PC-3 (cell line): ENCODE measurements at places on chromosomes 1 and 21.

DNA sequence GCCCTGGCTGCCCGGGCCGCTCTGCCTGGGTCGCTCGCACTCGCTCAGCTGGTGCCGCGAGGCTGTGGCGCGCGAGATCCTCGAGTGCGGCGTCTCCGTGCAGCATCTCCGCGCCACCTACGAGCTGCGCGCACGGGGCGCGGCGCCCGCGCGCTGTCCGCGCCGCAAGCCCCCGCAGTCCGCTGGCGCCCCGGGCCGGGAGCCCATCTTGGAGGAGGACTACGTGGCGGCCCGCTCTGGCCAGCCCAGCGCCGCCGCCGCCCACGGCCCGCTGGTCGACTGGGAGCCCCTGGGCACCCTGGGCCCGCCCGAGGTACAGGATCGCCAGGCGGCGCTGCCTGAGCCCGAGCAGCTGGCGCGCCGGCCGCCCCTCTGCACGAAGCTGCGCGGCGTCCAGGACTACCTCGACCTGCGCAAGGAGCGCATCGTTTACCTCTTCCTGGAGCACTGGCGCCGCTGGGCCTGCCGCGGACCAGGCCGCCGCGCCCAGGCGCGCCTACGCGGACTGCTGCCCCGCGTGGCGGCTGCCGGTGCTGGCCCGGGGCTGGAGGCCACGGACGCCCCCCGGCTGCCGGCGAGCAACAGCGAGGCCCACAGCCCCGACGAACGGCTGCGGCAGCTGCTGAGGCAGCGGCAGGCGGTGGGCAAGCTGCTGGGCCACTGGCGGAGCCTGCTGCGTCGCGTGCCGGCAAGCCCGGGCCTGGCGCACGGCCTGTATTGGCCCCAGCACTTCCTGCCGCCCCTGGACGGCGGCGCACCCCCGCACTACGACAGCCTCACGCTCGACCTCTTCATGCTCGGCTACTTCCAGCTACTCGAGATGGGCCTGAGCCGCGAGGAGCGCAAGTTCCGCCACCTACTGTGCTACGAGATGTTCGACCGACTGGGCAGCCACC is 10.9 kb downstream of the TNFRSF25 start:
- no peak for DNase-seq
- no peaks in the 10 kb centered on the region for H3K36me3 ChIP-seq
- no peak overlapping the region for H3K27ac ChIP-seq
- no peak overlapping the region for H3K4me3 ChIP-seq
- peaks cover 15% of the 10 kb centered on the region for H3K27me3 ChIP-seq

GRCh38 chr1:203999618-204000017 is 73.3 kb upstream of the SOX13 start:
- no peak overlapping the region for H3K4me3 ChIP-seq
- no peaks in the 10 kb centered on the region for H3K27me3 ChIP-seq
- H3K27ac ChIP-seq = no peak overlapping the region
- H3K4me1 ChIP-seq = peaks cover 11% of the 10 kb centered on the region
- DNase-seq = no peak

- no peak overlapping the region for H3K4me3 ChIP-seq
- H3K36me3 ChIP-seq = no peaks in the 10 kb centered on the region
- no peaks in the 10 kb centered on the region for H3K27me3 ChIP-seq
These were observed 95.1 kb upstream of the KRTAP19-8 start for GRCh38 chr21:31133243-31133830.

GRCh38 chr1:225182716-225183115 is 245.1 kb downstream of the LBR start:
- no peaks in the 10 kb centered on the region for H3K4me1 ChIP-seq
- peaks cover 6% of the 10 kb centered on the region; the same call in 1 of the 2 replicates for H3K36me3 ChIP-seq
- no peaks in the 10 kb centered on the region for H3K27me3 ChIP-seq
- no peak overlapping the region for H3K27ac ChIP-seq

- peaks cover 7% of the 10 kb centered on the region; the same call in 1 of the 2 replicates for H3K27me3 ChIP-seq
- H3K4me1 ChIP-seq = peaks cover 18% of the 10 kb centered on the region
- no peak overlapping the region for H3K4me3 ChIP-seq
- no peaks in the 10 kb centered on the region for H3K36me3 ChIP-seq
- H3K27ac ChIP-seq = no peak overlapping the region
These were observed 24.0 kb upstream of the CDK18 start for GRCh38 chr1:205480349-205480985.

- no peaks in the 10 kb centered on the region for H3K27me3 ChIP-seq
- H3K4me3 ChIP-seq = no peak overlapping the region
- DNase-seq = peak; percentile 24
- no peak overlapping the region for H3K27ac ChIP-seq
- no peaks in the 10 kb centered on the region for H3K4me1 ChIP-seq
These were observed 33.9 kb downstream of the COQ8A start for GRCh38 chr1:226973898-226974543.

GRCh38 chr1:234612352-234613127 is 2.6 kb upstream of the IRF2BP2 start:
- H3K27ac ChIP-seq = peak overlapping the region; percentile 97
- peaks cover 40% of the 10 kb centered on the region for H3K4me1 ChIP-seq
- H3K27me3 ChIP-seq = no peaks in the 10 kb centered on the region
- H3K4me3 ChIP-seq = peak overlapping the region; percentile 52
- H3K36me3 ChIP-seq = peaks cover 7% of the 10 kb centered on the region

DNA sequence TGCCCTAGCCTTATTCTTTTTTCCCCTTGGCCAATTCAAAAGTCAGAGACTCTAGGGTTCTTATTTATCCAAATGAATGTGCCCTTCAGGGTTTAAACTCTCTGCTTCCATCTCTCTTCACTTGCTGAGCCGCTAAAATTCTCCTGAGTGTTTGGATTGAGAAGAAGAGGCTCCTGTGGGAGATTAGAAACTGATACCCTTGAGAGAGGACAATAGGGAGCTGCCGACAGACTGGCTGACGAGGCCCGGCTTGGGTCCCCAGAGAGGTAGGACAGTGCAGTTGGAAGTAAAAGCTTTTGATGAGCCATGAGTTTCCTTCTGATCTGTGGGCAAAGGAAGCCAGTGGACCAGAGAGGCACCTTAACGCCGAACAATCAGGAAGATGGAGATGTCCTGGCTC is 41.3 kb upstream of the UBE2U start:
- H3K36me3 ChIP-seq = no peaks in the 10 kb centered on the region
- DNase-seq = no peak
- no peak overlapping the region for H3K4me3 ChIP-seq
- no peaks in the 10 kb centered on the region for H3K27me3 ChIP-seq

GRCh38 chr21:26845759-26846035 is 488 bp upstream of the ADAMTS1 start:
- no peaks in the 10 kb centered on the region for H3K27me3 ChIP-seq
- peak overlapping the region; percentile 78 for H3K4me3 ChIP-seq
- peak overlapping the region; percentile 40 for H3K27ac ChIP-seq

DNA sequence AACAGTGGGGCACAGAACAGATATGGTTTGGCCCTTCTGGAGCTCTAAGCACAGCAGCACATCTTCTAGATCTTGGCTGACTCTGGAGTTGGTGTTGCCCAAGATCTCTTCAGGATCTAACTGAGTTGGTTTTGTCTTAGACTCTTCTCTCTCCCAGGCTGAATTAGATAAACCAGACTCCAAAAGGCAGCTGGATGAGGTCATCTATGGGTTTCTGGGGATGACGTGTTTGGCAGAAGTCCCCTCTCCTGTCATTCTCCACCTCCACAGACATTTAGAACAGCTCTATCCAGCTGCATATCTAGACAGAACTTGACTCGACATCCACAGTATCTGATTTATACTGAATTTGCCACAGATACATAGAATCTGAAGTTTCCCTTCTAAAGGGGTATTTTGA is 75.3 kb downstream of the ST6GALNAC5 start:
- H3K36me3 ChIP-seq = no peaks in the 10 kb centered on the region
- DNase-seq = no peak
- H3K4me1 ChIP-seq = no peaks in the 10 kb centered on the region
- H3K27ac ChIP-seq = no peak overlapping the region
- H3K27me3 ChIP-seq = no peaks in the 10 kb centered on the region

- no peak overlapping the region for H3K27ac ChIP-seq
- no peaks in the 10 kb centered on the region for H3K36me3 ChIP-seq
- DNase-seq = no peak
- no peaks in the 10 kb centered on the region for H3K27me3 ChIP-seq
These were observed 19.3 kb upstream of the UMODL1 start for GRCh38 chr21:42051788-42052187.

GRCh38 chr1:162536511-162536910 is 25.0 kb upstream of the UAP1 start:
- no peak overlapping the region for H3K27ac ChIP-seq
- DNase-seq = peak; percentile 57
- H3K4me3 ChIP-seq = no peak overlapping the region
- H3K4me1 ChIP-seq = peaks cover 43% of the 10 kb centered on the region

DNA sequence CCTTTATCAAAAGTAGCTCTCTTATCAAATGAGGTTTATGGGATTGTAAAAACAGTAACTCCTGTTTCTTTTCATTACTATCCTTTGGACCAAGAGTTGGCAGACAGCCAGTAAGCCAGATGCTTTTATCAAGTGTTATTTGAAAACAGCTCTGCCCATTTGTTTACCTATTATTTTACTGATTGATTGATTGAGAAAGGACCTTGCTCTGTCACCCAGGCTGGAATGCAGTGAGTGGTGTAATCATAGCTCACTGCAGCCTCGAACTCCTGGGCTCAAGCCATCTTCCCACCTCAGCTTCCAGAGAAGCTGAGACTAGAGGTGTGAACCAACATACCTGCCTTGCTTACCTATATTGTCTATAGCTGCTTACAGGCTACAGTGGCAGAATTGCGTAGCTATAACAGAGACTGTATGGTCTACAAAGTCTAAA is 3.6 kb downstream of the PRKAB2 start:
- peak overlapping the region; percentile 78 for H3K27ac ChIP-seq
- DNase-seq = peak; percentile 53
- H3K4me3 ChIP-seq = peak overlapping the region; percentile 86; the same call in 1 of the 2 replicates
- peaks cover 56% of the 10 kb centered on the region for H3K4me1 ChIP-seq
- H3K36me3 ChIP-seq = peaks cover 19% of the 10 kb centered on the region

GRCh38 chr1:92791487-92792066 is 6.7 kb upstream of the EVI5 start:
- no peaks in the 10 kb centered on the region for H3K4me1 ChIP-seq
- no peaks in the 10 kb centered on the region for H3K36me3 ChIP-seq
- no peak overlapping the region for H3K27ac ChIP-seq
- no peaks in the 10 kb centered on the region for H3K27me3 ChIP-seq
- no peak overlapping the region for H3K4me3 ChIP-seq

GRCh38 chr1:52659356-52659755 is 26.4 kb downstream of the SHISAL2A start:
- H3K4me1 ChIP-seq = peaks cover 28% of the 10 kb centered on the region
- peak overlapping the region; percentile 72 for H3K27ac ChIP-seq
- H3K36me3 ChIP-seq = no peaks in the 10 kb centered on the region
- H3K27me3 ChIP-seq = no peaks in the 10 kb centered on the region
- H3K4me3 ChIP-seq = no peak overlapping the region
- DNase-seq = peak; percentile 86

- H3K27ac ChIP-seq = peak overlapping the region; percentile 73
- DNase-seq = peak; percentile 34
- H3K4me1 ChIP-seq = peaks cover 11% of the 10 kb centered on the region; the same call in 1 of the 2 replicates
- peak overlapping the region; percentile 88 for H3K4me3 ChIP-seq
- peaks cover 7% of the 10 kb centered on the region; the same call in 1 of the 2 replicates for H3K36me3 ChIP-seq
These were observed 334 bp downstream of the CTH start for GRCh38 chr1:70411360-70411844.

DNA sequence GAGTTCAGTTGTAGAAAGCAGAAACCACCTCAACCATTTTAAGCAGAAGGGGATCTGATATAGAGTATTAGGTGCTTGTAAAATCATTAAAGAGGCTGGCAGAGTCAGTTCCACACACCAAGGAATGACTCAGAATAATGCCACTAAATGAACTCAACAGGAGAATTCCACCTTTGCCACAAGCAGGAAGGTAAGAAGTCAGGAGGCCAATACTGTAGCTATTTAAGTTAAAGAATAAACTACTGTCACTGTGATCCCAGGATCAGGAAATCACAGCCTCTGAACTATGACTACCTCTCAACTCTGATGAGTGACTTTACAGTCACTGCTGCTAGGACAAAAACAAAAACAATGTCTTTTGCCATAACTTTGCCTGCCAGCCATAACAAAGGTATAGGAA is 52.5 kb upstream of the PRMT6 start:
- H3K27ac ChIP-seq = no peak overlapping the region
- no peak overlapping the region for H3K4me3 ChIP-seq
- DNase-seq = peak; percentile 13
- H3K36me3 ChIP-seq = no peaks in the 10 kb centered on the region

DNA sequence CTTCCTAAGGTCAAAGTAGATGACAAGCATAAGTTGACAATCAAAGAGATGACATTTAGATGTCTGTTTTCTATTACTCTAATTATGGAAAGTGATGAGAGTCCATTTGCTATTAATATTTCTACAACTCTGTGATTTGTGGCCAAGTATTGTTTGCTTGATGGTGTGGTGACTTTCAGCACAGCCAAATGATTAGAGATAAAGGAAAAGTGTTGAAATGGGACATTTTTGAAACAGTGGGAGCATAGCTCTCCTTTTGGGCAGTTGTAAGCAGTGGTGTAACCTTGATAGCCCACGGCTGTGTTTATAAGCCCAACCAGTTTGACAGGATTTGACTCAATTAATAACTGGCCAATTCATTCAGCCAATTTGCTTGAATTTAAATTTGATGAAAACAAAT is 31.6 kb downstream of the ZC3H11B start:
- H3K36me3 ChIP-seq = no peaks in the 10 kb centered on the region
- no peak overlapping the region for H3K4me3 ChIP-seq
- peaks cover 37% of the 10 kb centered on the region for H3K4me1 ChIP-seq

- no peaks in the 10 kb centered on the region for H3K27me3 ChIP-seq
- H3K4me3 ChIP-seq = no peak overlapping the region
- H3K36me3 ChIP-seq = no peaks in the 10 kb centered on the region
- no peak overlapping the region for H3K27ac ChIP-seq
These were observed 863 bp upstream of the PTPRC start for GRCh38 chr1:198637916-198638437.

GRCh38 chr21:41933313-41934079 is 20.3 kb downstream of the C2CD2 start:
- DNase-seq = peak; percentile 85
- peak overlapping the region; percentile 63 for H3K4me3 ChIP-seq
- H3K27ac ChIP-seq = peak overlapping the region; percentile 90
- H3K36me3 ChIP-seq = peaks cover 8% of the 10 kb centered on the region; the same call in 1 of the 2 replicates

- no peak overlapping the region for H3K4me3 ChIP-seq
- H3K27ac ChIP-seq = peak overlapping the region; percentile 90
- peaks cover 86% of the 10 kb centered on the region for H3K4me1 ChIP-seq
- H3K36me3 ChIP-seq = no peaks in the 10 kb centered on the region
- DNase-seq = no peak
These were observed 90.0 kb downstream of the GPR88 start for GRCh38 chr1:100627936-100628335.

- no peak overlapping the region for H3K27ac ChIP-seq
- H3K4me1 ChIP-seq = no peaks in the 10 kb centered on the region
- H3K4me3 ChIP-seq = no peak overlapping the region
- H3K36me3 ChIP-seq = peaks cover 5% of the 10 kb centered on the region
These were observed 18.2 kb downstream of the COQ8A start for GRCh38 chr1:226958300-226958699.

DNA sequence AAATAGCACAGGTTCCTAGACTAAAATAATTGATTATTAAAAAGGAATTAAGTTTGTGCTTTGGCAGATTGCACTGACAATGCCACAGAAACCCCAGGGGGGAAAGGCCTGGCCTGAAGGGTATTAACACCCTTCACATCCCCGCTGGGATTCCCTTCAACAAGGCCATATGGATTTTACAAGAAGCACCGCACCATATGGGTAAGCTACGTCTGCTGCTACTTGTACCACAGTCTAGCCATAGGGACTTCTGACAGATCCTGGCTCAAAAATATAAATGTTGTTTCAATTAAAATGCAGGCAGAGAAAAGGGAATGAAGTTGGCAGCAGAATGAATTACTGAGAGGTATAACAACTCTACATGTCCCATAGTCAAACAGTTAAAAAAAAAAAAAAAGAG is 101.0 kb downstream of the DENND1B start:
- DNase-seq = no peak
- no peak overlapping the region for H3K4me3 ChIP-seq
- no peak overlapping the region for H3K27ac ChIP-seq
- H3K4me1 ChIP-seq = no peaks in the 10 kb centered on the region
